ENCODE measurements at places on chromosomes 16 and 17. TPM values are rescaled to one million over a fixed set of nuclear protein-coding genes. Genes with fewer than 3 reads are reported as not detected.
A peak's percentile ranks its signal among the peaks of the same experiment; 100 is the strongest.

- no peaks in the 10 kb centered on the region for H3K4me1 ChIP-seq
- H3K36me3 ChIP-seq: no peaks in the 10 kb centered on the region
- H3K27me3 ChIP-seq: peaks cover 18% of the 10 kb centered on the region
- H3K27ac ChIP-seq: no peak overlapping the region
Observed at GRCh38 chr16:85104821-85105391, 7.4 kb downstream of the CIBAR2 start.

DNA sequence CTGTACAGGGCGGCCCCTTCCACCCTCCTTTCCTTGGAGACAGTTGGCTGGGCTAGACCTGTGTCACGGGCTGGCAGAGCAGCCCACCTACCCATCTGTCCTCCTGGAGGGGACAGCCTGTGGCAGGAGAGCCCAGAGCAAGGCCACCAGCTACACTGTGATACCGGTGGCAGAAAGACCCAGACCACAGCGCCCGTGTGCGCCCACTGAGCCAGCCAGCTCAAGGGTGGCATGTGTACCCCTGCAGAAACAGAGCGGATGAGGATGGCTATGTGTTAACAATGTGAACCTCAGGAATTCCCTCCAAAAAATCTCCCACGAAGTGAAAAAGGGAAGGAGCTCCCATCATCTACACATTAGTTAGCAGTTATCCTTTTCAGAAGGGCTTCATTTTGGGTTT is 7.1 kb downstream of the HBQ1 start:
- no peaks in the 10 kb centered on the region for H3K27me3 ChIP-seq
- peaks cover 32% of the 10 kb centered on the region for H3K36me3 ChIP-seq
- H3K4me3 ChIP-seq: no peak overlapping the region
- no peak for DNase-seq
- H3K4me1 ChIP-seq: no peaks in the 10 kb centered on the region
- no peak overlapping the region for H3K27ac ChIP-seq

GRCh38 chr17:43784068-43784467 is 3.8 kb downstream of the CFAP97D1 start:
- no peak for DNase-seq
- H3K4me3 ChIP-seq: no peak overlapping the region
- H3K27ac ChIP-seq: no peak overlapping the region
- no peaks in the 10 kb centered on the region for H3K36me3 ChIP-seq
- H3K4me1 ChIP-seq: peaks cover 11% of the 10 kb centered on the region
- H3K27me3 ChIP-seq: peaks cover 24% of the 10 kb centered on the region

- peaks cover 34% of the 10 kb centered on the region for H3K4me1 ChIP-seq
- no peak for DNase-seq
- H3K27ac ChIP-seq: peak overlapping the region; percentile 95
- peaks cover 4% of the 10 kb centered on the region for H3K36me3 ChIP-seq
- H3K27me3 ChIP-seq: no peaks in the 10 kb centered on the region
Observed at GRCh38 chr17:59783221-59784047, 76.0 kb downstream of the VMP1 start.

- no peaks in the 10 kb centered on the region for H3K27me3 ChIP-seq
- H3K27ac ChIP-seq: no peak overlapping the region
- peaks cover 28% of the 10 kb centered on the region for H3K36me3 ChIP-seq
- no peak for DNase-seq
- no peaks in the 10 kb centered on the region for H3K4me1 ChIP-seq
Observed at GRCh38 chr16:84656649-84657048, 8.3 kb downstream of the KLHL36 start.

- H3K27me3 ChIP-seq: peaks cover 5% of the 10 kb centered on the region
- peaks cover 4% of the 10 kb centered on the region for H3K4me1 ChIP-seq
- H3K27ac ChIP-seq: no peak overlapping the region
- no peaks in the 10 kb centered on the region for H3K36me3 ChIP-seq
- no peak for DNase-seq
- H3K4me3 ChIP-seq: no peak overlapping the region
Observed at GRCh38 chr17:82316651-82317393, 586 bp downstream of the CD7 start.

GRCh38 chr16:72455743-72456659 is 284.0 kb upstream of the PMFBP1 start:
- H3K27ac ChIP-seq: peak overlapping the region; percentile 81
- peaks cover 9% of the 10 kb centered on the region for H3K4me1 ChIP-seq
- no peaks in the 10 kb centered on the region for H3K27me3 ChIP-seq
- H3K36me3 ChIP-seq: peaks cover 17% of the 10 kb centered on the region
- no peak overlapping the region for H3K4me3 ChIP-seq
- DNase-seq: no peak

DNA sequence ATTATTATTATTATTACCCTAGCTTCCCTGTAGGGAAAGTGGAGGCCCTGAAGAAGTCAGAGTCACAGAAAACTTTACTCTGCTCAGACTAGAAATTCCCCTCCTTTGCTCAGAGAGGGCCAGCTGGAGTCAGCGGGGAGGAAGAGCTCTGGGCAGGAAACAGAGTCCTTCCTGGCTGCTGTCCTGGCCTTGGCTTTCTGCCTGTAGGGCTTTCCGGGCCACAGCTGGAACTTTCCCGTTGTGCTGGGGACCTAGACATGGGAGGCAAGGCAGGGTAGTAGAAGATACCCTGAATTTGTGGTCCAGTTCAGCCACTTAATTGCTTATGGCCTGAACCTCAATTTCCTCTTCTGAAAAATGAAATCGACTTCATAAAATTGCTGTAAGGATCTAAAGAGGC is 14.0 kb upstream of the CCL2 start:
- H3K4me3 ChIP-seq: no peak overlapping the region
- no peaks in the 10 kb centered on the region for H3K36me3 ChIP-seq
- no peak for DNase-seq
- H3K4me1 ChIP-seq: peaks cover 2% of the 10 kb centered on the region
- H3K27me3 ChIP-seq: peaks cover 4% of the 10 kb centered on the region

GRCh38 chr16:79970551-79971236 is 370.2 kb upstream of the MAF start:
- no peak overlapping the region for H3K27ac ChIP-seq
- H3K4me3 ChIP-seq: no peak overlapping the region
- no peaks in the 10 kb centered on the region for H3K4me1 ChIP-seq
- H3K27me3 ChIP-seq: peaks cover 1% of the 10 kb centered on the region
- H3K36me3 ChIP-seq: no peaks in the 10 kb centered on the region

GRCh38 chr16:85126705-85127378 is 14.6 kb upstream of the CIBAR2 start:
- H3K36me3 ChIP-seq: no peaks in the 10 kb centered on the region
- no peak overlapping the region for H3K27ac ChIP-seq
- H3K4me3 ChIP-seq: no peak overlapping the region
- no peak for DNase-seq

GRCh38 chr16:649631-650030 is 466 bp downstream of the WDR90 start:
- H3K4me1 ChIP-seq: peaks cover 3% of the 10 kb centered on the region
- H3K4me3 ChIP-seq: peak overlapping the region; percentile 71
- no peak overlapping the region for H3K27ac ChIP-seq
- DNase-seq: no peak

- H3K4me1 ChIP-seq: no peaks in the 10 kb centered on the region
- H3K27ac ChIP-seq: no peak overlapping the region
- no peak overlapping the region for H3K4me3 ChIP-seq
- H3K36me3 ChIP-seq: peaks cover 39% of the 10 kb centered on the region
- no peaks in the 10 kb centered on the region for H3K27me3 ChIP-seq
- DNase-seq: no peak
Observed at GRCh38 chr16:50351952-50352351, 16.8 kb downstream of the BRD7 start.

DNA sequence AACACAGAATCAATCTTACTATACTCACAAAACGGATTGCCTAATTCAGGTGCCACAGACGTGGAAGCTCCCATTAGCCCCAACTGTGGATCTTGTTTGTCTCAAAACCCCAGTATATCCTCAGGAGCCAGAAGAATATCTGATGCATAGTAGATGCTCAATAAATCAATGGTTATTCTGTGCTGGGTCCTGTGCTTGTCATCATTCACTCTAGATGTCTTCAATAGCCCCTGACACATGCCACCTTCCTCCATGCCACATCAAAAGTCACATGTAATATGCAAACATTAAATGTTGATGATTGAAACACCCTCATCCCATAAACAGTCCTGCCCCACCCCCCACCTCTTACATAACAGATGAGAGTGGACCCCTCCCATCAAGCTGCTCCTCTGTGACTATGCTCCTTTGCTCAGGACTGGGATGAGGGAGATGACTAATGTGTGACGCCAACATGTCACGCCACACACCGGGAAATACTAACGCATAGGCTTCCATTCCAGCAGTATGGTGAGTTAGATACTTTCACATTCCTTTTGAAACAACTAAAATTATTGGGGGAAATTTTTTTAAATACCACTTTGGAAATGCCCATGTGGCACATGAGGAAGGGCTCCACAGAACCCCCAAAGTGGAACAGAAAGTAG is 267.6 kb upstream of the SDK2 start:
- H3K4me3 ChIP-seq: no peak overlapping the region
- DNase-seq: no peak
- no peaks in the 10 kb centered on the region for H3K4me1 ChIP-seq
- no peak overlapping the region for H3K27ac ChIP-seq
- H3K36me3 ChIP-seq: peaks cover 2% of the 10 kb centered on the region
- H3K27me3 ChIP-seq: peaks cover 73% of the 10 kb centered on the region

VMO1 gene
- 2.0 TPM for total RNA-seq

CSH1 gene
- not detected for total RNA-seq

IKZF3 gene
- total RNA-seq: not detected

EIF3CL gene
- 74.0 TPM for total RNA-seq

SEPTIN12 gene
- total RNA-seq: 0.78 TPM

CXCL16 gene
- total RNA-seq: 4.3 TPM

Measured in progenitor cell of endocrine pancreas (in vitro differentiated cells).